ENCODE measurements at places on chromosomes 11 and 22.
A peak's percentile ranks its signal among the peaks of the same experiment; 100 is the strongest.

DNA sequence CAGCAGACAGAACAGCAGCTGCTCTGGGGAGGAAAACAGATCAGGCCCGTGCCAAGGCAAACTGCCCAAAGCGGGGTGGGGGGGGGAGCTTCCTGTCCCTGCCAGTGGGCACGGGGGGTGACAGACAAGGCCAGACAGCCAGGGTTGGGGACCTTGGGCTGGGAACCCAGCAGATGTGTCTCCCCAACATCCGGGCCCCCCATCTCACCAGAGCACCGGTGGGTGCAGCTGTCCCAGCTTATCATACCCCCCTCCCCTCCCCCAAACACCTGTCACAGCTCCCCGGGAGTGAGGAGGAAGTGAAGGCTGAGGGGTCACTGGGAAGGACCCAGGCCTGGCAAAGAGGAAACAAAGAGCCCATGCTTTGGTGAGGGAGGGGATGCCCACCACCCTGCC is 1.3 kb downstream of the PPP1R14B start:
- DNase-seq = no peak

GRCh38 chr11:92846491-92847125 is 122.8 kb upstream of the MTNR1B start:
- no peak for DNase-seq

- DNase-seq = no peak
Observed at GRCh38 chr11:113240389-113240788, 74.0 kb upstream of the TTC12 start.

DNA sequence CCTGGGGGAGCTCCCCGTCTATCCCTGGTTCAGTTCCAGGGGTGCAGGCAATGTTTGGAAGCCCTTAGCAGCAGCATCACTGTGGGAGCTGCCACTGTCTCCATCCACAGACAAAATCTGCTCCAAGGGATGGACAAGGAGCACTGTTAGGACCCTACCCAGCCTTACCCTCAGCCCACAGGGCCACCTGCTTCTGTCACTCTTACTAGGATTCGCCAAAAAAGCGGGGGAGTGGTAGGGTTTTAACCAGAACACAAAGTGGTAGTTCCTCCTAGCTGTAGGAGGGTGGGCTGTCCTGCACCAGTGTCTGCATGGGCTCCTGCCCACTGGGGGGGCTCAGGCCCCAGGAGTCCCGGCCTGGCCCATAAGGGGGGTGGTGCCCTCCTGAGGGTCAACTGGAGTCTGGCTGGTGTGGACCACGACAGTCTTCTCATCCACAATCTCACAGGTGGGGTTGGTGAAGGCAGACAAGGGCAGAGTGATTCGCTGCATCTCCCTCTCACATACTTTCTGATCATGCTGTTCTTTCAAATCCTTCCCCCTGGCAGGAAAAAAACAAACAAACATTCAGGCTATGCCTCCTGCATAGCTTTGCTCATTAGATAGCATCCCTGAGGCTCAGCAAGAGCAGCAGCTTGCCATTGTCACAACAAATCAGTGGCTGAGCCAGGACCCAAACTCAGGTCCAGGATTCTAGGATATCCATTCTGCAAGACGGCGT is 9.4 kb downstream of the PIK3IP1 start:
- DNase-seq = no peak

DNA sequence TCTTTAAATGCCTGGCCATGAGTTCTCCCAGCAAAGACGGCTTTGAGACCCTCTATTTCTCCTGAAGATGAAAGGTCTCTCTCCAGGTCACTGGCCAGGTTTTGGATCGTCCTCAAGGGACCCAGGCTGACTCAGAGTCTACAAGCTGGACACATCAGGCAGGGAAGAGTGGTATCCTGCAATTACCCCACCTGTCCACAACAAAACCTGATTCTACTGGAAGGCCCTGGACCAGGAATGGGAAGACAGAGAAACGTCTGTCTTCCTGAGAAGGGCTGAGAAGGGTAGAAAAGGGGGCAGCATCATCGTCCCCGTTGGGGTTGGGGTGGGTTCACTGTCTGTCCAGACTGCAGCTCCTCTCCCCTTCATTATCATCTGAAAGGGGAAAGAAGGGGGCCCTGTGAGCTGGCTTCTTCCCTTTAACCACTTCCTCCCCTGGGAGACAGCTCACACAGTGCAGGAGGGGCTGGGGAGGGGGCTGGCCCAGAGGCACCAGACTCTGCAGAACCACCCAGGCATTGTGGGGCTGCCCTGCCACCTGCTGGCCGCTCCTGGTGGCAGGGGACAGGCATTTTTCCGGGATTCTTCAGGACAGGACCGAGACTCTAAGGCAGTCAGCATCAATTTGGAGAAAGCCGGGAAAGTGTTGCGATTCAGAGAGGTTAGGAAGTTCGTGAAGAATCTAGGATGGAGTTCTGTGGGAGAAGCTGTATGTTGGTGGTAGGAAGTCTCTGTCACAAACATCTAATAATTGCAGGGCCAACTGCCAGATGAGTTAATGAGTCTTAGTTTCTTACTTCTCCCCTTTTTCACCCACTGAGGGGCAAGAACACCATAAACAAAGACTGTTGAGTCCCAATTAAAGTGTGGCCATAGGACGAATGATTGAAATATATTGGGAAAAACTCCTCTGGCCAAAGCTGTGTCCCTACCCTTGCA is 57.6 kb downstream of the SYN3 start:
- peak; percentile 5 for DNase-seq

GRCh38 chr11:93849751-93850593 is 446 bp downstream of the VSTM5 start:
- DNase-seq = no peak

- DNase-seq = no peak
Observed at GRCh38 chr11:112968941-112969713, 7.9 kb downstream of the NCAM1 start.

DNA sequence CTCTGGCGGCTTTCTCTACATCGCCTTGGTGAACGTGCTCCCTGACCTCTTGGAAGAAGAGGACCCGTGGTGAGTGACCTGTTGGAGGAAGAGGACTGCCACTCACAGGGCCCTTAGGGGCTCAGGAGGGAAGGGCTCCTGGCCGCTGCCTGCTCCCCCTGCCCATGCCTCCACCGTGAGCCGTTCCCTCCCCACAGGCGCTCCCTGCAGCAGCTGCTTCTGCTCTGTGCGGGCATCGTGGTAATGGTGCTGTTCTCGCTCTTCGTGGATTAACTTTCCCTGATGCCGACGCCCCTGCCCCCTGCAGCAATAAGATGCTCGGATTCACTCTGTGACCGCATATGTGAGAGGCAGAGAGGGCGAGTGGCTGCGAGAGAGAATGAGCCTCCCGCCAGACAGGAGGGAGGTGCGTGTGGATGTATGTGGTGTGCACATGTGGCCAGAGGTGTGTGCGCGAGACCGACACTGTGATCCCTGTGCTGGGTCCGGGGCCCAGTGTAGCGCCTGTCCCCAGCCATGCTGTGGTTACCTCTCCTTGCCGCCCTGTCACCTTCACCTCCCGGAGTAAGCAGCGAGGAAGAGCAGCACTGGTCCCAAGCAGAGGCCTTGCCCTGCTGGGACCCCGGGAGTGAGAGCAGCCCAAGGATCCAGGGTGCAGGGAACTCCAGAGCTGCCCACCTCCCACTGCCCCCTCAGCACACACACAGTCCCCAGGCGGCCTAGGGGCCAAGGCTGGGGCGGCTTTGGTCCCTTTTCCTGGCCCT is 6.9 kb downstream of the SLC39A13 start:
- no peak for DNase-seq

DNA sequence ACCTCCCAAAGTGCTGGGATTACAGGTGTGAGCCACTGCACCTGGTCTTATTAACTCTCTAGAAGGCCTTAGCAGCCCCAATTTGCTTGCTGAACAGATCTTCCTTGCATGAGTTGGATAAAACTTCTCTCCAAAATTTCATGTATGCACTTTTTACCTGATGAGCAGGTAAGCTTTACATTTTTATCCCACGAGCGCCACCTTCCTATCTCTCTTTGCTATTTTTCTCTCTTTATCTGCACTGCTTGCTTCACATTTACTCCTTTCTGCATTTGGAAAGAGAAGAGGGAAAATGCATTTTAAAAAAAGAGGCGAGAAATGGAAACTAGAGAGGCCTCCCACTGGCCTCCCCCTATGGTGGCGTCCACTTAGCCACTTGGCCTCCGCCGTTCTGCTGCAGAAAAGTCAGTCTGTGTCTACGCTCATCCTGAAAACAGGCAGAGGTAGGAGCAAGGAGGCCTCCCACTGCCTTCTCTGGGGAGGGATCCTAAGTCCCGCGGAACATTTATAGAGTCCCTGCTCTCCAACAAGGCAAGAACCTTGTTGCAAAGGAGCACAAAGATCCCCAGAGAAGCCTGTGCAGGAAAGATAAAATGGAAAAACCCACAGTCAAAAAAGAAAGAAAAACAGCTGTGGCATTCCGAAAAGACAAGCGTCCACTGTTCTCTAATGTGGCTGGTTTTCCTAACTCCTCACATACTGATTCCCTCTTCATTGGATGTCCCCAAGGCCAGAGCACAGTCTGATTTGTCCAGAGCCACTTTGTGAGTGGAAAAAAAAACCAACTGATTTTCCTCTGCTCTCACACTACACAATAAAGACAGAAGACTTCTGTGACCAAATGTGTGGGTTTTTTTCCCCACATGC is 62.2 kb upstream of the INCENP start:
- DNase-seq = no peak

DNA sequence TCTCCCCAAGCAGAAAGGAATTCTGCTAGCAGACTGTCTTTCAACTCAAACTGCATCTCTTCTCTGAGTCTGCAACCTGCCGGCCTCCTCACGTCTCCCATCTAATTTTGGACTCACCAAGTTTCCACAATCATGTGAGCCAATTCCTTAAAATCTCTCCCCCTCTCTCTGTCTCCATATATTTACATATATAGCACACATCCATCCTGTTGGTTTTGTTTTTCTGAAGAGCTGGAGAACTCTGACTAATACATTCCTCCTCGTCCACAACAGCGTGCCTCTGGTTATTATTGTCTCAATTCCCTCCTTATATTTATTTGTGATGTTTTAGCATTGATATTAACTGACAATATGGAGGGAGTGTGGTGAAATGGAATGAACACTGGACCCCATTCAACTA is 29.6 kb upstream of the FJX1 start:
- no peak for DNase-seq

DNA sequence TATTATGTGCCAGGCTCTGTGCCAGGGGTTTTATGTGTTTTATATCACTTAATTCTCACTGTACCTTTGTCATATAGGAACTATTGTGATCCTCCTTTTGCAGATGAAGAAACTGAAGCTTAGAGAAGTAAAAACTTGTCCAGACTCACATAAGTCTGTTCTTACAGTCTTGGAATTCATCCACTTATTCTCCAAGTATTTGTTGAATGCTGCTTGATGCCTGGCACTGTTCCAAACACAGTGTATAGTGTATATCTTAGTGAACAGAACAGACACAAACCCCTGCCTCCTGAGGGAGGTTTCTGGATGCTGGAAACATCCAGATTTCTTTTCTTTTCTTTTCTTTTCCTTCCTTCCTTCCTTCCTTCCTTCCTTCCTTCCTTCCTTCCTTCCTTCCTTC is 29.0 kb upstream of the FGF3 start:
- no peak for DNase-seq

- DNase-seq = no peak
Observed at GRCh38 chr11:41920374-41920773, 460.9 kb upstream of the LRRC4C start.

GRCh38 chr11:31768749-31769640 is 42.1 kb downstream of the PAX6 start:
- no peak for DNase-seq

GRCh38 chr11:111731821-111732220 is 34.4 kb downstream of the PPP2R1B start:
- no peak for DNase-seq

DNA sequence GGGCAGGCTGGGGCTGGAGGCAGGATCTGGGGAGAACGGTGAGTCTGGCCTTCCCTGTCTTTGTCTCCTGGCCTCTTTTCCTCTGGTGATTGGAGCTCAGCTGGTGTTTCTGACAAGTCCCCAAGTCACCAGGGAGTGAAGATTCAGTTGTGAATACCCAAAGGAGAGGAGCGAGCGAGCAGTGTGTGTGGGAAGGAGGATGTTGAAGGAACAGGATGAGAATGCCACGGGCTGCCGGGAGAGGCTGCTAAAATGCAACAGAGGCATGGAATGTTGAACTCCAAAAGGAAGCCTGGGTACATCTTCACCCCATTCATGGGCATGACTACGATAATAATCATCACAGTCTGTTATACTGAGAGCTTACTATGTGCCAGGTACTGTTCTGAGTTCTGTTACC is 163.3 kb downstream of the CEP164 start:
- no peak for DNase-seq

GRCh38 chr22:24473284-24473683 is 21.8 kb upstream of the UPB1 start:
- DNase-seq = no peak

DNA sequence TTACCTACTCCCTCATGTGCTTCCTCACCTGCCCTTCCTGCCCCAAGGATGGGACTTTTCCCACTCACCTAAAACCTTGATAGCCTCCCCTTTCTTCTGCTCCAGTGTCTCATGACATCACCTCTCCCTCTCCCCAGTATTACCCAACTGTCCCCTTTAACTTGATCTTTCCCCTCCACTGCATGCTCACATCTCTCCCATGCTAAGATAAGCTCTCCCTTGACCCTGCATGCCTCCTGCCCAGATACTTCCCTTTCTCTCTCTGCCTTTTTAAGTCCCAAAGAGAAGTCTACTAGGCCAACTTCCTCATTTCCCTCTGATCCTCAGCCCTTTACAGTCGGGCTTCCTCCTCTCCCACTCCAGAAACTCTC is 14.8 kb downstream of the CD3E start:
- DNase-seq = no peak

- no peak for DNase-seq
Observed at GRCh38 chr22:31838917-31839316, 85.1 kb downstream of the DEPDC5 start.

GRCh38 chr22:50528682-50529415 is 963 bp downstream of the TYMP start:
- DNase-seq = no peak

GRCh38 chr11:46249938-46250744 is 27.3 kb upstream of the CREB3L1 start:
- DNase-seq = no peak
